ENCODE measurements at places on chromosomes 6 and 20. TPM values are rescaled to one million over a fixed set of nuclear protein-coding genes. Genes with fewer than 3 reads are reported as not detected.

TCP11 gene
- not detected for total RNA-seq

PACRG gene
- total RNA-seq = 10.8 TPM

HRH3 gene
- 17.1 TPM for total RNA-seq

WFDC10B gene
- not detected for total RNA-seq

PRDM13 gene
- not detected for total RNA-seq

CCN2 gene
- 15.8 TPM for total RNA-seq

KHDC1 gene
- 12.7 TPM for total RNA-seq

CCN6 gene
- total RNA-seq = not detected

LTA gene
- 0.62 TPM for total RNA-seq

OPRM1 gene
- total RNA-seq = 24.1 TPM

Data from dorsolateral prefrontal cortex (tissue), 122 donors.